ENCODE measurements at places on chromosomes 6 and 20.

DNA sequence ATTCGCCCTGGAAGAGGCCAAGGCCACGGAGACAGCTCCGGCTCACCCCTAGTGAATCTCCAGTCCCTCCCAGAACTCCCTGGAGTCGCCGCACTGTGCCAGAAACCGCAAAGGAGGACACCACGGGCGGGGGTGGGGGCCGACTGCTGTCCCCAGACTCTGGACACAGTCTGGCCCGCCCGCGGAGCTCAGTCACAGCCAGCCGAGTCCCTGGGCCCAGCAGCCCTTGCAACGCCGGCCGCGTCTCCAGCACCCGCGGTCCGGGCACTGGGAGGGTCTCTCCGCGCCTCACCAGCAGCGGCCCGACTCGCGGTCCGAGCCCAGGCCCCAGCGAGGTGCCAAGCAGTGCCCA lies 518 bp downstream of the PEX6 start:
- peak; percentile 51 for DNase-seq

DNA sequence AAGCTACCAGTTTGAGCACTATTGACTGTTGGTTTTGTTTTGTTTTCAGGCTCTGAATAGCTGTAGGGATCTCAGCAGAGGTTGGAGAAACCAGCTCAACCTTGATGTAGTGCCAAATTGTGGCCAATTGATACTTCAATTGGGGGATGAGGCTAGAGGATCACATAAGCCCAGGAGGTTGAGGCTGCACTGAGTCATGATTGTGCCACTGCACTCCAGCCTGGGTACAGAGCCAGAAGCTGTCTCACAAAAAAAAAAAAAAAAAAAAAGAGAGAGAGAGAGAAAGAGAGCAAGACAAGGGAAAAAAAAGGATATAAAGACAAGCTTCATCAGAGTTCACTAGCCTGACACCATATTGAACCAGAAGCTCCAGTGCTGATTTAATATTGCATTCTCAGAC lies 702.1 kb downstream of the FRK start:
- DNase-seq = no peak

DNA sequence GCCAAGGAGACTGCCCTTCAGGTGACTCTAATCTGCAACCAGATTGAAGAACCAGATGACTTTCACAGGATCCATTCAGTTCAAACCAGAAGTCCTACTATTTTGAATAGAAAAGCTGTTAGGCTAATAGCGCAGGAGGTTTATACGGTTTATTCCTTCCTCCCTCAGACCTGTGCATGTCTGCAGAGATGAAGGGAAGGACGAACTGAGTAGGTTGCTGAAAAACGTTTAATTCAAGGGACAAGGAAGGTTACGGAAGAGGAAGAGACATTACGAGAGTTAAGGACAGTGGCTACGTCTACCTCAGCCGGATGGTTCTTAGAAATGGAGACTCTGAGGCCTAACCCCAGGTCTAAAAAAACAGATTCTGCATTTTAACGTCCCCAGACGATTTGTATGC lies 978 bp downstream of the AURKA start:
- DNase-seq = no peak

GRCh38 chr6:18488004-18488403 lies 100.9 kb downstream of the RNF144B start:
- no peak for DNase-seq

DNA sequence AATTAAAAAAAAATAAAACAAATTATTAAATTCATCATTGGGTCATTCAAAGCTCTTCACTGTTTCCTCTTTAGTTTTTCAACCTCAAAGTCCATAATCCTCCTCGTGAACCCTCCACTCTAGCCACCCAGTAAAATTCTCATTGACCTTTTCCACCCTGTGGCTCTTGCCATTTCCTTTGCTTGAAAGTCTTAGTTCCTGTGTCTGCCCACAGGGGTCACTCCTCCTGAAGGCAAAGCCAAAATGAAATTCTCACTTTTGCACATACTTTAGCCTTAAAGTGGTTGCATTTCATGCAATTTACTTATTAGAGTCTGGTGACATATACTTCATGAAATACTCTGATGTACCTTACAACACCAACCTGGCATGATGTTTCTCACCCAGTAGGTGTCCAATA lies 263.7 kb downstream of the BMP2 start:
- DNase-seq = peak; percentile 5

DNA sequence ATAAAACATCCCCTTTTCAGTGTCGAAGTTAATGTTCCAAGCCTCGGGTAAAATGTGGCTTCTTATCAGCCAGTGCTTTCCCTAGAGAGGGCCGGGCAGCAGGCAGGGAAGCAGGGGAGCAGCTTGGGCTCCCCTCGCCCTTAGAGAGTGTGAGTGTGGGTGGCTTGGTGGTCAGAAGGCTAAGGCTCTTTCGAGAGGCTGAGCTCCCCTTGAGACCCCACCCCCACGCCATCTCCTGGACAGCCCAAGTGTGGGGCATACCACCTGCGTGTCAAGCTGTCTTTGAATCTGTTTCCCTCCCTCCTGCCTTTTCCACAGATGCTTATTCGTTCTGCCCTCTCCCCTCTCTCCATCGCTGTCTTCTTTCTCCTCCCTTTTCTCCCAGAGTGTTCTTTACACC lies 95.1 kb upstream of the FOXP4 start:
- DNase-seq = no peak

DNA sequence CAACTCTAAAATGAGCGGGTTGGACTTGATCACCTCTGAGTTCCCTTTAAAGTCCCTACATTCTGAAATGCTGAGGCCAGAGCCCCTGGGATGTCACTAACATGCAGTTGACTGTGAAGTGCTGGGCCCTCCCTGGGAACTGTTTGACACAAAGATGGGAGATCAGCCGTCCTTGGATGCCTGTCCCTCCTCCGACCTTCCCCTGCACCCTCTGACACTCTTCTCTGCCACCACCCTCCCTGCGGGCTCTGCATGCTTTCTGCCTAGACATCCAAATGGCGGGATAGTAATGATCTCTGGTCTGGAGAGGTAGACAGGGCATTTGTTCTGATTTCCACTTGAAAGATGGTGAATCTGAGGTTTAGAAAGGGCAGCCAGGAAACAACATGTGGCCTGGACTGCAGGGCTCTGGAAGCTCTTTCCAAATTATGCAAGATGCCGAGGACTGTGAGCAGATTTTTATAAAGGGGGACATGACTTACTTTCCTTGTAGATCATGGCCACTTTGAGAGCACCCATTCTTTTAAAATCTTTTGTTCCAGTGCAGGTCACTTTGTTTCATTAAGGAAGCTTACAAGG lies 113.2 kb downstream of the ZDHHC14 start:
- DNase-seq = no peak

DNA sequence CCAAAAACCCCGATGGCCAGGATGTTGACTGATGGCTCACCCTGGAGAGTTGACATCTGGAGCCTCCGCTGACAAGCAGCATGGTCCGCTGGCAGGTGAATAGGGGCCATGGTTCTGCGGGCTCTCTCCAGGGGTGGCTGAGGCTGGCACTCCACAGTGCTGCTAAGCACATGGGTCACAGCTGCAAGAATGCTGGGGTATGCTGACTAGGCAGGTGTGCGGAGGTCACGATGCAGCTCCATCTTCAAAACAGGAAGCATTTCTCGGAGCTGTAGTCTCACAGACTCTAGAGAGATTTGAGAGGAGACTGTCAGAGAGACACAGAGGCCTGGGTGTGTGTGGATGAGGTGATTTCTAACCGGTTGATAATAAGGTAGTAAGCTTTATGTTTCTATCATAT lies 341.6 kb downstream of the NRN1 start:
- no peak for DNase-seq

- no peak for DNase-seq
Observed at GRCh38 chr6:42225029-42225339, 7.3 kb upstream of the MRPS10 start.

DNA sequence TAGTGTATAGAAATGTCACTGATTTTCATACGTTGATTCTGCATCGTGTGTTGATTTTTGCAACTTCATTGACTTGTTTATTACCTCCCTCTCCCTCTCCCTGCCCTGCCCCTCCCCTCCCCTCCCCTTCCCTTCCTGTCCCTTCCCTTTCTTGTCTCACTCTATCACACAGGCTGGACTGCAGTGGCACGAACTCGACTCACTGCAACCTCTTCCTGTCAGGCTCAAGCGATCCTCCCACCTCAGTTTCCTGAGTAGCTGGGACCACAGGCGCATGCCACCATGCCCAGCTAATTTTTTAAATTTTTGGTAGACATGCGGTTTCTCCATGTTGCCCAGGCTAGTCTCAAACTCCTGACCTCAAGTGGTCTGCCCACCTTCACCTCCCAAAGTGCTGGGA lies 19.2 kb upstream of the PPP1R14C start:
- no peak for DNase-seq

DNA sequence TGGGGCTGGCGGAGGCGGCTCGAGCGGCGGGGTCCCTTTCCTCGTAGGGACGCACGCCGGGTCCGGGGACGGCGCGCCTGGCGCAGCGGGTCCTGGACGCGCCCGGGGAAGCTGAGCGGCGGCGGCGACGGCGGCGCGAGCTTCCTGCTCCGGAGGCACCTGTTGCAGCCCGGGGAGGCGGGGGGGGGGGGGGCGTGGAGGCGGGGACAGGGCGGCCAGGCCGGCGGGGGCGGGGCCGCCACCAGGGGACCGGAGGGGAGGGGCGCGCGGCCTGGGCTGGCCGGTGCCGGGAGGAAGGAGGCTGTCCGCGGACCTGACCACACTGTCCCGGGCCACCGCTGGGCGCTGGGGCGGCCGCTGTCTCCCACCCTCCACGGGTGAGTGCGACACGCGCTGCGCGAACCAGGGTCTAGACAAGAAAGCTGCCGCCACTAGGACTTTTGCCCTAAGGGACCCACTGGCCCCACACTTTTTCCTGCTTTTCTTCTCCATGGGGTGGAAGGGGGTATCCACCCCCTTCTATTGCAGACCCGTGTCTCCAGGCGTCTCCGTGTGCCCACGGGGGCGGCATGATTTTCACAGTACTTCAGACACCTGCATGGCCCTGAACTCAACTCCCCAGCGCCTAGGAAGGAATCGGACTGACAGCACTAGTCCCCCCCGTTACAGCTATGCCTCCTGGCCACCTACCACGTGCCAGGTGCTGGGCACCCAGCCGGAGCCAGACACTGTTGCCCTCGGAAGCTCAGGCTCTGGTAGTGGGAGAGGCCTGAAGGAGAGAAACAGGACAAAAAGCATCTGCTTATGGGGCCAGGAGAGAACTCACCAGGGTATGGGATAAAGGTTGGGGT lies at the start of gene NFATC2:
Gene NFATC2, minus strand, starts transcription at position 149 of the 851 bp plus-strand sequence. CDS start 220 bp downstream, outside the sequence.
- DNase-seq = no peak

DNA sequence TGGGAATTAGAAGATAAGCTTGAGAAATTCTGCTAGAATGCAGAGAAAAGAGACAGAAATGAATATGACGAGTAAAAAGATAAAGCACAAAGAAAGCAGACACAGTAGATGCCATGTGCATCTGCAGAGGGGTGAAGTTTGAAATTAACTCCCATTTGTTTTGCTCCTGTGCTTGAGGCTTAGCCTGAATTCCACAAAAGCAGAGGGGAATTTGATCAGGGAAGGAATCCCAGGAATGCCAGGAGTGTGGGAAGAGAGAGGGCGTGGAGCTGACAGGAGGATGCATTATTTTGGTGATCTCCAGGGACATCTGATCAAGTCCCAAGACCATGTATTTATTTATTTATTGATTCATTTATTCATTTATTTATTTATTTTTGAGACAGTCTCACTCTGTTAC lies 55.6 kb downstream of the SLC22A1 start:
- no peak for DNase-seq

DNA sequence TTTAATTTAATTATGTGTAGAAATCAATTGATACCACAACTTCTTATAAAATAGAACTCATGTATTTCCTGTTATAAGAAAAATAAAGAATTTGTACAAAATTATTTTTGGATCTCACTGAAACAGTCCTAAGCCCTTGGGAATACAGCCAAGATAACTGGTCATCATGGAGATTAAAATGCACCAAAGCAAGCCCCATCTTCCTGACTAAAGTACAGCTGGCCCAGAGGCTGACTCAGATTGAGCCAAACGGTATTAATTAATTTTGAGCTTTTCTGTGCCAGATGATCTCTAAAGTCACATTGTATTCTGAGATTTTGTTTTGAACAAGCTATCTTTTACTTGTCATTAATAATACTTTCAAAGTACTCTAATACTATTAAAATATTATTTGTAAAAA lies 978.5 kb downstream of the TBC1D32 start:
- peak; percentile 71 for DNase-seq

DNA sequence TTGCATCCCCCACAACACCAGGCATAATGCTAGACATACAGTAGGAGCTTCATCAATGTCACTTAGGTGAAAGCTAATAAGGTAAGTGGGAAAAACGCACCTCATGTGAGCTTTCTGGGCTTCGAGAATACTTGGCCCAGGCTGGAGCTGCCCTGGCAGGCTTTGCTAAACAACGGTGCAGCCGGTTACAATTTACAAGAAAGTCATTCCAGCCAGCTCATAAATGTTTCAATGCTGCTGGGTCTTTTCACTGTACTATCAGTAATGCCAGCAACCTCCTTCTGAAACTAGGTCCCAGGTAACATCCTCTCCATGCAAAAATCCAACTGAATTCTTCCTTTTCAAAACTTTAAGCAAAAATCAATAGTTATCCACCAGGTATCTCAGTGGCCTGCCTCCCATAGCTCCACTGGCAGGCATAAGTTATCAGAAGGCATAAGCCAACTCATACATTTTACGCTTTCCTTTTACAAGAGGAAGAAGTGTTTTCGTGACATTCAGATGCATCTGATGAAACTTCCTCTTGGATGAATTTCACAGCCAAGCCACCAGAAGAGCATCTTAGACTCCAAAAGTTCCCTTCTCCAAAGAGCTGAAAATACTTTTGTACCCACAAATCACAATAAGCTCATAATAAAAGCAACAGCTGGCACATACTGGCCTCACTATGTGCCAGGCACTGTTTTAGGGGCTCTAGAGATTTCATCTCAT lies 56.3 kb downstream of the RTN4IP1 start:
- no peak for DNase-seq

GRCh38 chr6:161057103-161058091 lies 65.8 kb downstream of the MAP3K4 start:
- no peak for DNase-seq

DNA sequence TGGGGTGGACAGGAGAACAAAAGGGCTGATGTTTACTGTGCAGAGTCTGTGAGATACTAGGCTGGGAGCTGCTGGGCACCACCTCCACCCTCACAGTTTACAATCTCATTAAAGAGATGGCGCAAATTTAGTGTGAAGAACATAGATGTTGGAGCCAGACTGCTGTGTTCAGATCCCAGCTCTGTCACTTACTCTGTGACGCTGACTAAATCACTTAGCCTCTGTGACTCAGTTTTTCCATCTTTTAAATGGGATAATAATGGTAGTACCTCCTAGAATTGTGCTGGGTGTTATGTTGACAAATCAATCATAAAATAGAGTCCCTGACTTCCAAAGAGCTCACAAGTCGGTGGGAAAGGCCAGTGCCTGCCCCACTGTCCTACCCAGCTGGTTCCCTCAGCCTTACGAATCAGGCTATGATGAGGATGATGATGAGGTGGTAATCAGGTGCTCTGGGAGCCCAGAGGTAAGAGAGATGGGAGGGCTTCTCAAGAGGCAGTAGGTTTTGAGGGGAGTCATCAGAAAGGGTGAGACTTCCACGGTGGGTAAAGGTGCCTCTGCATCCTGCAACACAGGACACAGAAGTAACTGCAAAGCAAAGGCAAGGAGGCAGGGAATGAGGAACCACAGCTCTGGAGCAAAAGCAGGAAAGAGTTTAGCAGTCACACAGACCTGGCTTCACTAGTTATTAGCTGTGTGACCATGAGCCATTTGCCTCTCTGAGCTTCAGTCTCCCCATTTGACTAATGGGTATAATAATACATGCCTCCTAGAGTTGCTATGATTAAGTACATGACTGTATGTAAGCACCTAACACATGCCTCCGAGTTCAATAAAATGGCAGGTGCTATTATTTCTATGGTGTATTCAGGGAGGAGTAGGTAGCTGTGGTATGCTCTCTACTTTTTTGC lies 8.9 kb downstream of the FYN start:
- no peak for DNase-seq

- DNase-seq = no peak
Observed at GRCh38 chr6:151307501-151307900, 67.7 kb downstream of the AKAP12 start.
